ENCODE measurements at places on chromosomes 16 and 17.

DNA sequence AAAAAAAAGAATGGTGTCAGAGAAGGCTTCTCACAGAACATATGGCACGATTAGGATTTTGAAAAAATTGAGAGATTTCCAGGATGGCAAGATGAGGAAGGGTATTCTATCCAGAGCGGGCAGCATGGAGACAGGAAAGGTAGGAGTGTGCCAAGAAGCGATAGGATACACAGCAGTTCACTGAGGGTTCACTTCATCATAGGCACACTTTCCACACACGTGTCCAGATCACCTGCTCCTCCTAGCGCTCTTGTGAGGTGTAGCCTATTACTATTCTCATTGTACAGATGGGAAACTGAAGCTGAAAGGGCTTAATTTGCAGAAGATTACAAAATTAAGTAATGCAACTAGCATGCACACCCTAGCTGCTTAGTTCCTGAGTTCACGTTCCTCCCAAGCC lies 6.2 kb upstream of the ELAC2 start:
- no peak for DNase-seq

DNA sequence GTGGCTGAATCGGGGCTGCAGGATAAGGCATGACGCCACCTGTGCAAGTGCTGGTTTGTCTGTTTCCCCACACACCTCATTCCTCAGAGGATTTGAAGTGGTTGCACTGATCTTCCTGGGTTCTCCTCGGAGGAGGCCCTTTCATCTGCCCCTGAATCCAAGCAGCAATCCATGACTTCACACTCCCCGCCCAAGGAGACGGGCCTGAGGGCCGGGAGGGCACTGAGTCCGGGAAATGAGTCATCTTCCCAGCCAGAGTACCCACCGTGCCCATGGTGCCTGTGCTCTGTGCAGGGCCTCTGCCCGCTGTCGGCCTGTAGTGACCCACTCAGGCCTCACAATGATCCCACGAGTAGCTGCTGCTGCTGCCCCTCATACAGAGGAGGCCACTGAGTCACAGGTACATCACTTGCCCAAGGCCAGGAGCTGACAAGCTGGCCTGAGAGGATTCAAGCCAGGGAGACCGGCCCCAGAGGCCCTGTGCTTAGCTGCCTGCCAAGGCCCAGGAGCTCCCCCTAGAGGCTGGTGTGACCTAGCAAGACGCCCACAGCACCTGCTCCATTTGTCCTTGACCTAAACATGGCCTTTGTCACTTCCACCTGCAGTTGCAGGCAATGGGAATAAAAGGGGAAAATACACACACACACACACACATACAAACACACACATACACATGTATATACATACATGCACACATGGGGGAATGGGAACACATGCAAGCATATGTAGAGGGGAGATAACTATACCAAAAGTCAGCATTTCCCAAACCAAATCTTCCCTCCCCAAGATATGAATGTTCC lies 240.0 kb downstream of the C16orf95 start:
- DNase-seq: peak; percentile 91

DNA sequence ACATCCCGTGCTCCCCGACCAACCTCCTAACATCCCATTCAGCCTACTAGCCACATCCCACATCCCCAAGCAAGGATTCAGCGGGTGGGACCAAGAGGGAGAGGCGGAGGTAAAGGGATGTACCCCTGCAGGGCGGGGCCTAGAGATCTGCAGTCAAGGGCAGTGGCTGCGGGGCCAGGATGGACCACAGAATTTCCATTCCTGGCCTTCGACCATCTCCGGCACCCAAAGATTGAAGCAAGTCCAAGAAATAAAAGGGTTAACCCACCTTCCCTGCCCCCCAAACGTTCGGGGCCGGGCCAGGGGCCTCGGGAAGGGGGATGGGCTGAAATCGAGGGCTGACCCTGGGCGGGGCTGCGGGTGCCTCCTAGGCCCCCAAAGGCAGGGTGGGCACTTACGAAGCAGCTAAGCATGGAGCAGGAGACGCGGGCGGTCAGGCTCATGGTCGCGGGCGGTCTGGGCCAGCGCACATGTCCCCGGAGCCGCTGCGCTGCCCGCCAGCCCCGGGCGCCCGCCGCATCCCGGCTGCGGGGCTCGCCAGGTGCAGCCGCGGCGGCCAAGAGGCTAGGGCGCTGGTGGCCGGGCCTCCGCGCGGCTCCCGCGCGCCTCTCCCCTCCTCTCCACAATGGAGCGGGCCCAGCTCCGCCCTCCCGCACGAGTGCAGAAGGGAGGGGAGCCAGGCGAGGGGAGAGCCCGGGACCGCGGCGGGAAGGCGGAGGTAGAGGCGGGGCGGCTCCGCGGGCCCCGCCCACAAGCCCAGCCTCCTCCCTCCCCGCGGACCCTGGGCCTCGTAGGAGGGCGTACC lies at the start of gene MTMR4:
TSS of gene MTMR4 (minus strand) at position 674 of the 805 bp plus-strand sequence. CDS start at position 443, 231 bp downstream.
- peak; percentile 90 for DNase-seq

DNA sequence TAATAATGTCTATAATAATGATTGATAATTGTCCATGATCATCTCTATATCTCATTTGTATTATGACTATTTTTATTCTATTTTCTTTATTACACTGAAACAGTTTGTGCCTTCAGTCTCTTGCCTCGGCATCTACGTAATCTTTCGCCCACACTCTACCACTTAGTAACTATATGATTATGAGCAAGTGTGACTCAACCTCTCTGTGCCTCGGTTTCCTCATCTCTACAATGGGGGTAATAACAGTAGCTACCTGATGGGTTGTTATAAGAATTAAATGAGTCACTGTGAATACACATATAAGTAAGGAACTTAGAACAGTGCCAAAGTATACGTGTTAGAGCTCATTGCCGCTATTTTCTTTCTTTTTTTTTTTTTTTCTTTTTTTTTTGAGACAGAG lies 3.7 kb upstream of the SLC16A11 start:
- no peak for DNase-seq

DNA sequence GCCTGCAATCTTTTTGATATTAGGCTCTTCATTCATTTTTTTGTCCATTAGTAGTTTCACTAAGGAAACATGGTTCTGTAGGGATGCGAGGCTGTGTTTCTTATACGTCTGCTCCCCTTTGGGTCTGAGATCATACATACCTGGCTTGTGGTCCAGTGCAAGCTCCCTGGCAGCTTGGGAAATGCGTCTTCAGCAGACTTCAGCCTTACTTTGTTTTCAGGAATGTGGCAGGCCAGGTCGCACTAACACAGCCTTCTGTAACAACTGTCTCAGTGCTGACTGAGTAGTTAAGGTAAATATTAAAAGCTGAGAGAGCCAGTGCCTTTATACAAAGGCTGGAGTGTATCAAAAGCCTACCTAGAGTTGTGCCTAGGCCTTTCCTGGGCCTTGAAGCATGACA lies 970.5 kb upstream of the EEF2KMT start:
- no peak for DNase-seq

- DNase-seq: no peak
Measured at GRCh38 chr16:66298006-66298405, 68.5 kb upstream of the CDH5 start.

DNA sequence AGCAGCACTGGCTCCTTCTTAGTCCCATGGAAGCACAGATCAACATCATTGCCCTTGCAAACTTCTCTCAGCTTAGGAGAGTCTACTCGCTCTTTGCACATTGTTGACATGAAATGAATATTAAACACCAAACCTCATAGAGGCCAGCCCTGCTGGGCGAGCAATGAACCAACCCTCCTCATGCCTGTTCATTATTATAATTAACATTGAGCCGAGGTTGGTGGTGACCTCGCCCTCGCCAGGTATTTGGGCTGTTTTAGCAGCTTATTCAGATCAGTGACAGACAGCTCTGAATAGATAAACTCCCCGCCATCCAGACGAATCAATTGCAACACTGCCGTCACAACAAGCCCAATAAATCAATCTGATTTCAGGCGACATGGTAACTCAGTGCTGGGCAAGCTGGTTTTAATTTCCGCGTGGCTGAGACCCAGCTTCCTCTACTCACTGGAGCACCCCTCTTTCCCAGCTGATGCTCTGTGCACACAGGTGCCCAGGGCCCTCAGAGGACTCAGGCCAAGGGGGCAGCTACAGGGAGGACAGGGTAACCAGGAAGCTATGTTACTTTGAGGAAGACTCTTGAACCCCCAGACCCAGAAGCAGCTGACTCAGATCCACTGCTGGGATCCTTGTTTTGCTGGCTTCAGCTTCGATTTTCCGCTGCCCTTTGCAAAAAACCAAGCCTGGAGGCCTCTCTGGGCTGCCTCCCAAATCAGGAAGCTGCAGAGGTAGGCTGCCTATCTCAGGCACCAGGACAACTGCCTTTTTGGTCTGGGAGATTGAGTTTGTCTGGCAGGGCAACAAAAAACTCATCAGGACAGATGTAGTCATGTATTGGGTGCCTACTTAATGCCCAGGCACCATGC lies 10.7 kb upstream of the SEZ6 start:
- DNase-seq: no peak

GRCh38 chr16:15942931-15943690 lies 6.3 kb upstream of the ABCC1 start:
- DNase-seq: no peak

DNA sequence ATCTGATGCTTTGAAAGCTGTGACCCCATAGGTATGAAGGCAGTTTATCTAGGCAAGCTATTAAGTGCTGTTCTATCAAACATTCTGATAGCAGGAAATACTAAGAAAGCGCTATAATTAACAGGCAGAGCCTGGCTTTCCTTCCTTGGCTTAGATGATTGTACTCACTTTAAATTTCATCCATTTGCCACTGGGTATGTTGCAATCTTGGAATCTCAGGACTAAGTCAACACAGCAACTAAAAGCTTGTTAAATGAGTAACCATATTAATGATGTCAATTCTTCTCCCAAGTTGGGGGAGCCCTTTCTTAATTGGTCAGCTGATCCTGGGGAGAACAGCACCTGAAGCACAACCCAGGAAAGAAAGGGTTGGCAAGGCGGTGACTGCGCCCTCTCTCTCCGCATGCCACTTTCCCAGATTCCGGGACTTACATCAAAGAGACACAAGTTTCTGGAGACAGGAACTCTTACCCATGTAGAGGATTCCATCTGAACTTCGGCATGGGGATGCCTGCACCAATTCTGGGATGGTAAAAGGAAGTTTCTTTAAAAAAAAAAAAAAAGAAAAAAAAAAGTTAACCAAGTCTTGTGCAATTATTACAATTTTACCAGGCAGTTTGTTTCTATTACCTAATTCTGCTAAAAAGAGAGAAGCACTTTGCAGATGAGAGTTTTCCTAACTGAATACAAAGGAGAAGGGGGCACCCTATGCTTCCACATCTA lies 54.4 kb upstream of the ICAM2 start:
- DNase-seq: no peak

GRCh38 chr17:40019140-40019991 lies 4.1 kb downstream of the CSF3 start:
- DNase-seq: peak; percentile 61

GRCh38 chr16:61005952-61006351 lies 1030.3 kb downstream of the CDH8 start:
- DNase-seq: no peak

DNA sequence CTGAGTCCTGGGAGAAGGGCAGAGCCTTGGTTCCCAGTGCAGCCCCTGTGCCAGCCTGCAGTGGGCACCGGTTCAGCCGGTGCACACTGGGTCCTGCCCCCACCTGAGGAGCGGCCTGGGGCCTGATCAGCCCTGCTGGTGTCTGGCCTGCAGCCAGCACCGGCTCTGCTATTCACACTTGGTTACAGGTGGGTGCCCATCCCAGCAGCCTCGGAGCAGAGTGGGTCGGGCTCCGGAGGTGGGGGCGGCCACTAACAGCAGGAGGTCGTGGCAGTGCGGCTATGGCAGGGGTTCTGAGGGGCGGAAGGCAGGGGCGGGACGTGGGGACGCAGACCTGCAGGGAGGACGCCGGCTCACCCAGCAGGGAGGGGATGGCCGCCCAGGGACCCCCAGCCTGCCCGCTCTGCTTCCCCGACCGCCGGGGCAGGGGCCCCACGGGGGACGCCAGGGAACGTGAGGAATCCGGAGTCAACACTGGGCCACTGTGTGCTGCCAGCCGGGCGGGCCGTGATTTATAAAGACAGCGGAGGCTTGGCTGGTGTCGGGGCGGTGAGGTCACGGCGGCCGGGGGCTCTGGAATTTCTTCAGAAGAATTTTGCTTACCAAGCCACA lies 20.3 kb downstream of the METRNL start:
- DNase-seq: no peak

GRCh38 chr16:22356930-22357634 lies 17.3 kb downstream of the CDR2 start:
- no peak for DNase-seq

DNA sequence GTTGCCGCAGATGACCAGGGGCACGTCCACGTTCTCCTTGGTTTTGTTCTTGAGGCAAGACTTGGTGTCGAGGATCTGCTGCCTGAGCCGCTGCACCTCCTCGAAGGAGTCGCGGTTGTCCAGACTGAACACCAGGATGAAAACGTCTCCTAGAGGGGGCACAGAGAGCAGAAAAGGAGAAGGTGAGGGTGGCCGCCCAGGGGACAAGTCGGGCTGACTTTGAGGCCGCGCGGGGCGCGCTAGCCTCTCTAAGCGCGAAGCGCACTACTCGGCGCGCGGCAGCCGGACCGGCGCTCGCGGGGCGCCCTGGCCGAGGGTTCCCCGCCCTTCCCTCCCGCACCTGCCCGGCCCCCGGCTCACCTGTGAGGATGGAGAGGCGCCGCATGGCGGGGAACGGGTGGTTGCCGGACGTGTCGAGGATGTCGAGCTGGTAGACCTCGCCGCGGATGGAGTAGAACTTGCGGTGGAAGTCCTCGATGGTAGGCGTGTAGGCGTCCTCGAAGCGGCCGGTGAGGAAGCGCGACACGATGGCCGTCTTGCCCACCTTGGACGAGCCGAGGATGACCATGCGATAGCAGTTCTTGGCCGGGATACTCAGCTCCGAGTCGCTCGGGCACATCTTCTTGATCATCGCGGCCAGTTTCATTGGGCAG lies 533 bp downstream of the RASD1 start:
- peak; percentile 67 for DNase-seq

- no peak for DNase-seq
Measured at GRCh38 chr16:11556945-11557720, 29.6 kb downstream of the LITAF start.

- DNase-seq: no peak
Measured at GRCh38 chr17:19391432-19391831, 4.4 kb upstream of the MFAP4 start.

DNA sequence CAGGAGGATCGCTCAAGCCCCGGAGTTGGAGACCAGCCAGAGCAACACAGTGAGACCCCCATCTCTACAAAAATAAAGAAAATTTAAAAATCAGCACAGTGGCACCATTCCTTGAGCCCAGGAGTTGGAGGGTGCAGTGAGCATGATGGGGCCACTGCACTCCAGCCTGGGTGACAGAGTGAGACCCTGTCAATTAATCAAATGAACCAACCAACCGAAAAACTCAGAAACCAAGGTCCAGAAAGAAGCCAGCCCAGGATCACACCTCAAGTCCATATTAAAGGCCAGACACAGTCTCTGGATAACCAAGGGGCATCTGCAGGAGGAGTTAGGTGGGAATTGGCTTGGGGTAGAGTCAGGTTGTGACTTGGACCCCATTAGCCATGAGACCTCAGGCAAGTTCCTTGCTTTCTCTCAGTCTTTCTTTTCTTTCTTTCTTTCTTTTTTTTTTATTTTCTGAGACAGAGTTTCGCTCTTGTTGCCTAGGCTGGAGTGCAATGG lies 2.4 kb downstream of the HSD17B1 start:
- no peak for DNase-seq

- no peak for DNase-seq
Measured at GRCh38 chr17:51185763-51186332, 19.6 kb downstream of the NME2 start.
